ENCODE measurements at places on chromosomes 11 and 22. TPM values are rescaled to one million over a fixed set of nuclear protein-coding genes. Genes with fewer than 3 reads are reported as not detected.
A peak's percentile ranks its signal among the peaks of the same experiment; 100 is the strongest.

The TYR gene
- total RNA-seq = not detected

The OR52E8 gene
- not detected for total RNA-seq

DNA sequence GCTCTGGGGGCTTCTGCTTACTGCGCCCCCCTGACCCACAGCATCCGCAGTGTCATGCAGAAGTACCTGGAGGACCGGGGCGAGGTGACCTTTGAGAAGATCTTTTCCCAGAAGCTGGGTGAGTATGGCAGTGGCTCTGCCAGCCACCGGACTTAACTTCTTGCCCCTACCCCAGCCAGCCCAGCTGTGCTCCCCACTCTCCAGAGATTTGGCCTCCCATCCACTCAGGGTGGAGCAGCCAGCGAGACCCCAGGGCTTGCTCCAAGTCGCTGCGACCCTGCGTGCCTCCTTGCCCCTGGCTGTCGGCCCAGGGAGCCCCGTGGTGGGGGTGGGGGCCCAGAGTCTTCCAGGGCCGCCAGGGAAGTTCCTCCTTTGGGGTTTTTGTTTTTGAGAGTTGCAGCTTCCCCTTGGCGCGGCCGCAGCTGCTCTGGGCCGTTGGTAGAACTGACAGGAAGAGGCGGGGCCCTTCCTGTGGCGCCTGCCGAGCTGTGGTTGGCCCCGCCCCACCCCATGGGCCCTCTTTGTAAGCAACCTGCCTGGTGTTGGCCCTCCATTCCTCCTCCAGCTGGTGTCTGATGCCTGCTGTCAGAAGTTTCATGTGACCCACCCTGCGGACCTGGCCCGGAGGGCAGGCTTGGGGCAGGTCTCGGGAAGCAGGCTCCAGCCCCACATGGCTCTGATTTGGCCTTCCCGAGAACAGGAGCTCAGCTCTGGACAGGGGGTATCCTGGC is 11.1 kb downstream of the GRK2 start:
- peaks cover 52% of the 10 kb centered on the region for H3K4me1 ChIP-seq
- peak overlapping the region; percentile 99 for H3K27ac ChIP-seq
- peak; percentile 97 for DNase-seq
- H3K4me3 ChIP-seq = peak overlapping the region; percentile 81
- H3K27me3 ChIP-seq = no peaks in the 10 kb centered on the region
- peaks cover 57% of the 10 kb centered on the region for H3K36me3 ChIP-seq

The CSNK2A3 gene
- 1.1 TPM for total RNA-seq

All from activated CD4-positive, alpha-beta T cell treated with anti-CD3 and anti-CD28 coated beads, Interleukin-2, amount 10 ng/mL, durations not matched to agents 24 days and 14 days (primary cell).